ENCODE measurements at places on chromosomes 4 and X.
A peak's percentile ranks its signal among the peaks of the same experiment; 100 is the strongest.

DNA sequence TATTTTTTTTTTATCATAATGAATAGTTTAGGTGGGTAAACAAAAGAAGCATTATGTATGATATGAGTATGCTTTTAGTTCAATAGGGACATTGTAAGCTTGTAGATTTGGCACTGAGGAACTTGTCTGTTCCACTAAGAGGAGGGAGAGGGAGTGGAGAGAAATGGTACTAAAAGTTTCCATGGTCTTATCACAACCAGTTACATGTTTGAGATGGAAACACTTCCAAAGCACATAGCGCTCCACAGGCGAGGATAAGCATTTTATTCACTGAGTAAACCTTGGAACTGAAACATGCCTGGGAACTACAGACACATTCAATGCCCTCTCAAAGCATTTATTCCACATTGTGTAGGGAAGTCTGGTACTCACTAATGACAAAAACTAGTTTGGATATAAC is 15.5 kb downstream of the MYOZ2 start:
- DNase-seq: no peak

DNA sequence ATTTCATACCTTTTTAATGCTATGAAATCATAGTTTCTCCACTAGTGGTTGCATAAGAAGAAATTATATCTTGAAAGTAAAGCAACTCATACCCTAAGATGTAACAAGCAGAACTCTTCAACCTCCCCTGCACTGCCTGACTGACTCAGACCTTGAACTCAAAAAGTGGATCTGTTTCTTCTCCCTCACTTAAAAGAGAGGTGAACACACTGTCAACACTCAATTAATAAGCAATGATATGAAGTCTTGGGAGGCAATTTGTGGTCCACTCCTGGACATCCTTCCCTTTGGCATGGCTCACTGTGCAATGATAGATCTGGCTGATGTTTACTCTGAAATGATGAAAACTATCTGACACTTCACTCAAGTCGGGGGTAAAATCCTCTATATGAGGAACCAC is 282.0 kb upstream of the DKK2 start:
- DNase-seq: peak; percentile 24

DNA sequence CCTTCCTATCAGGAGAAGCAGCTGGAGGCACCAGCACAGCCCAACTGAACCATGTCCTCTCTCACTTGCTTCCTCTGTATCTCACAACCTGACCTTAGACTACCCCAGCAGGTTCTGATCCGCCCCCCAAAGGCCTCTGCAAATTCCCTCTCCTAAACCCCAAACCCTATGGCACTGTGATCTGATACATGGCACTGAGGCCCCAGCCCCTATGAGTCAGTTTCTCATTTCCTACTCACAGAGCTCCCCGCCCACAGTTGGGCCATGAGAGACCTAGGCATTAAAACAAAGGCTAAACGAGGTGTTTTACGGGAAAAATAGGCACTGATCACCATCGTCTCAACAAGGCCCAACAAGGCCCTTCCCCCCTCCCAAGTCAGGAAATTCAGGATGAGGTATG is 19.1 kb downstream of the SASH3 start:
- DNase-seq: no peak

DNA sequence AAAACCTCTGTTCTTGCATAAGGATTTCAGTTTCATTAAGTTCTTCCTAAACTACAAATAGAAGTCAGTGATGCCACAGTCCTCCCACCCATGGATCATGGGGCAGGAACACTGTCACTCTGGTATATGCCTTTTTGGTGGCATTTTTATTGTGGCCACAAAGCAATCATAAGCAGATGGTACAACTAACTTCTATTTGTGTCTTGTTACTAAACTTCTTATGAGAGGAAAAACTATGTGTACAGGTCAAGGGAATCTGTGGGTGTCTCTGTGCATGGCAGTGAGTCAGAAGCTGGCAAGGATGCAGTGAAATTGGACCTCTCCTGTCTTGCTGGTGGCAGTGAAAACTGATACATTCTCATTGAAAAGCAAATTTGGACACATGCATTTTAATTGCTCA is 245.0 kb upstream of the GPC4 start:
- peak; percentile 81 for DNase-seq

DNA sequence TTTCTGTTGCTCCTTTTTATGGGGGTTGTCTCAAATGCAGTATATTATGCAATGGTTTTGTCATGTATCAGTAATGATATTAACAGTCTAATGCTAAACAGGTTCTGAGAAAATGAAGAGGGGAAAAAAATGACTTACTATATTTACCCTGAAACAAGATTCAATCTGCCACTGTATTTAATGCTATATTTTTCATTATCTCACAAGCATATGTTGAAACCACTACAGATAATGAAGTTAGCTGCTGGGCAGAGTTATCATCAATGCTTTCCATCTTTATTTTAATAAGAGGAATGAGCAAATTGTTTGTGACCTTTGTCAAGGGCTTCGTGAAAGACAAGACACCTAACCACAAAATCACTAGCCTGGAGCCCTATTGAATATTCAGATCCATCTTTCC is 32.6 kb upstream of the NAA11 start:
- DNase-seq: no peak

Data from fibroblast of lung (primary cell).